ENCODE measurements at places on chromosomes 2 and 18. TPM values are rescaled to one million over a fixed set of nuclear protein-coding genes. Genes with fewer than 3 reads are reported as not detected.

The SP140 gene
- 49.3 TPM for total RNA-seq

The PDE11A gene
- total RNA-seq, result not detected

The FAP gene
- not detected for total RNA-seq

The NEU2 gene
- not detected for total RNA-seq

The PIGN gene
- 8.1 TPM for total RNA-seq

The IL36A gene
- total RNA-seq, result not detected

The ERFE gene
- total RNA-seq, result not detected

The SPC25 gene
- not detected for total RNA-seq

The HK2 gene
- total RNA-seq, result 6.5 TPM

The FBXO41 gene
- 23.6 TPM for total RNA-seq

The MBP gene
- 67.9 TPM for total RNA-seq

The ZC3H6 gene
- 13.7 TPM for total RNA-seq

The ACVR2A gene
- 4.2 TPM for total RNA-seq

Measured in CD8-positive, alpha-beta T cell (primary cell).